ENCODE measurements at places on chromosomes 1 and 21.

DNA sequence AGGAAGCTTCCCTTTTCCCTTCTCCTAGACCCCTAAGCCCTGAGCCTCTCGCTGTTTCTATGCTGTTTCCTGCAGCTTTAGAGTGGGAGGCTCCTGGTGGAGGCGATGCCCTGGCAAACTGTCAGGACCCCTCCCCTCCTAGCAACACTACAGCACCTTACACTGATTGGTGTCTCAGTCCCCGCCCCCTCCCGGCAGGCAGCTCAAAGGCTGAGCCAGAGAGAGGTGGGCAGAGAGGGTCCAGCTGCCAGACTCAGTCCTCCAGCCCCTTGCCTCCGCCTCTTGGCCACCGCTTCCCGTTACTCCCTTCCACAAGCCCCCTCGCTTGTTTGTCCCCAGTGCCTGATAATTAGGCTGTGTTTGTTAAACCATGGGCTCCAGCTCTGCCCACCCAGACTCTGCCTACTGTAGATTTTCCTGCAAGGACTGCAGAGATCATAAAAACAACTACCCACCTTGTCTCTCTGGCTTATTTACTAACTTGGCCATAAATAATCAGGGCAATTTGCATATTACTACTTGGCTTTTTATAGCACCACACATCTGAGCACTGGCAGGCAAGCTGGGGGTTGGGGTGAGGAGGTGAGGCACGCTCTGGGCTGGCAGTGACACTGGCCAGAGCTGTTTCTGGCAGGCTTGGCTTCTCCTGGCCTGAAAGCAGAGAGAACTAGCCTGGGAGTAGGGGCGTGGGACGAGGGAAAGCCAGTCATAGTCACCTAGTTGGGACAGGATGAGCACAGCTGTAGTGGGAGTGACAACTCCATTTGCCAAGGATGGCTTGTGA, 107.5 kb downstream of the CSMD2 start:
- no peak for DNase-seq

DNA sequence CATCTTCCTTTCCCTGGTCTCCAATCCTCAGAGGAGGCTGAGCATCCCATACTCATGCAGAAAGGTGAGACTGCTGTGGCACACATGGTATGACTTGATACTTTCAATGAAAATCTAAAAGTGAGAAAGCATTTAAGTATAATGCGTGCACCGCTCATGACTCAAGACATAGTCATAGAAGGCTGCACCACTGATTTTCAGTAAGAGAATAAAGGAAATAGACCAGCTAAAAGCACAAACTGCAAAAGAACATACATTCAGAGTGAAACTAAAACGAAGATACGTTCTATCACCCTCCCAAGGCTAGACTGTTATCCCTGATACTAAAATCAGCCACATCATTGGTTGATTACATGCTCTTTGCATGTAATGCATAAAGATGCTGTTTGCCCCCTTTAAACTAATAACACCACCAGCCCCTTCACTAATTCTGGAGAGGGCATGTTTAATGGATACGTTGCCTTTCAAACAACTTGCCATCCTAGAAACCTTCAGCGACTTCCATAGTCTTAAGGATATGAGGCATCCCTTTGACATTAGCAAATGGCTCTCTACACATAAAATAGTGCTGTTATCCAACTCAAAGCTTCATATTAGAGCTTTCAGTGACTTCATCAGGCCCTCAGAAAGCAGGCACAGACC, 2.1 kb downstream of the PLD5 start:
- DNase-seq: no peak

- no peak for DNase-seq
Observed at GRCh38 chr1:239426821-239427475, 40.6 kb downstream of the CHRM3 start.

DNA sequence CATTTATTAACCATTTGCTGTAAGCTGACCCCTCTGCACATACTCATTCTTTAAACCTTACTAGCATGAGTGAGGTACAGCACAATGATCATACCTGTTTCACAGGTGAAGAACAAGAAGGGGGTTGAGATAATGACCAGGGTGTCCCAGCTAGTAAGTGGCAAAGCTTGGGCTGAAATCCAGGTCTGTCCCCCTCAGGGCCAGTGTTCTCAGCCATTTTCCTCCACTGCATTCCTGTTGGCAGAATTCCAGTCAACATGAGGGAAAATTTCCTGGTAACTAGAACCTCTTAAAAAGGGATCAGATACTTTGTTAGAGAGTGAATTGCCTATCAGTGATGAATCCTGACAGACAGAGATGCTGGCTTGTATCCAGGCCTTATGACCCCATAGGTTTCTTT, 48.1 kb downstream of the SPATA46 start:
- DNase-seq: no peak

All from NB4 (cell line).